ENCODE measurements at places on chromosomes 16 and 17.

GRCh38 chr17:42672038-42672437 lies 4.8 kb downstream of the PLEKHH3 start:
- DNase-seq, result no peak

DNA sequence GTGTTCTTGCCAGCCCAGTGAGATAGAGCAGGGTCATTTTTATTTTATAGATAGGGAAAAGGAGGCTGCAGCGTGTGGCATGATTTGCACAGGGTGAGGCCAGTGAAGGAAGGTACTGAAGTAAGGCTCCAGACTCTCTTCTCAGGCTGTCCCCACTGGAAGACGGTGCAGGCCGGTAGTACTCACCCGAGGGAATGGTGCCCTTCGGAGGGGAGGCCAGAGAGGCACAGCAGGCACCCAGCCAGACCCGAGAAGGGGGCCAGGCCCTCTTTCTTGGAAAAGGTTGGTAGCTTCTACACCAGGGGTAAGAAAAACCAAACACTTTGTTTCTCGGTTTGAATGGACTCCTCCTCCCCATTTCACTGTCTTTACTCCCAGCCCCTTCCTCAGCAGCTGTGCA lies 288 bp downstream of the ANKRD40CL start:
- no peak for DNase-seq

GRCh38 chr16:67146523-67147357 lies 4.1 kb downstream of the B3GNT9 start:
- DNase-seq, result no peak

DNA sequence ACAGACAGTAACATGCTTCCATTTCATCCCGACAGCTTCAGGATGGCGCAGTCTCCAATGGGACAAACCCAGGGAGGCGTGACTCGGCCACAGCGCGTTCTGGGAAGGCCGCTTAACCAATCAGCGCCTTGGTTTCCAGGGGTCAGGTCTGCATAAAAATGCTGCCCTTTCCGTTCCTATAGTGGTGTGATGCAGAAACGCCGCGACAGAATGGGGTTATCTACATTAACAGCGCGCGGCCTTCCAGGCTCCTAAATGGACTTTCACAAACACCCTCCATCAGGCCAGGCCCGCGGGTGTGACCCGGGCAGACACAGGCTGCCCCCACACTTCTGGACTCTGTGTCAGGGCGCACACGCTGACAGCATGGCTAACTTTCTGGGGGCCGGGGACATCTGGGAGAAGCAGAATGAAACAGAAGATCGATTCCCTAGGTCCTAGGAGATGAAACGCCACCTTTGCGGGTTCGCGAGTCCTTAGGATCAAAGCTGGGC lies 792 bp downstream of the TMEM231 start:
- peak; percentile 66 for DNase-seq

- no peak for DNase-seq
These were observed 26.4 kb downstream of the ADCY9 start for GRCh38 chr16:4089811-4090301.

- DNase-seq, result no peak
These were observed 119.9 kb downstream of the COPRS start for GRCh38 chr17:31738996-31739699.

Measured in T1000 (cell line).